ENCODE measurements at places on chromosomes 4 and X.

DNA sequence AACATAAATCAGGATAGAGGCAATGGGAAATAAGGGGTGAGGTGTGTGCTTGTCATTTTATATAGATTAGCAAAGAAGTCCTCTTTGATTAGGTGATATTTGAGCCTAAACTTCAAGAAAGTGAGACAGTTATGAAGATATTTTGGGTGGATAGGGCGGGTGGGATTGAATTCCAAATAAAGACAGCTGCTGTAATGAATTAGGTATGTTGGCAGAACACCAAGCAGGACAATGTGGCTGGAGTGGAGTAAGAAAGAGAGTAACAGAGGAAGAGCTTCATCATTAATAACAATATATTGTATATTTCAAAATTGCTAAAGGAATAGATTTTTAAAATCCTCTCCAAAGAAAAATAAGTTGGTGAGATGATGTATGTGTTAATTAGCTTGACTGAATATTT lies 91.0 kb upstream of the CENPE start:
- DNase-seq = no peak

GRCh38 chr4:26122690-26123089 lies 198.1 kb upstream of the RBPJ start:
- DNase-seq = no peak

GRCh38 chr4:87151730-87152129 lies 68.7 kb downstream of the KLHL8 start:
- DNase-seq = no peak

DNA sequence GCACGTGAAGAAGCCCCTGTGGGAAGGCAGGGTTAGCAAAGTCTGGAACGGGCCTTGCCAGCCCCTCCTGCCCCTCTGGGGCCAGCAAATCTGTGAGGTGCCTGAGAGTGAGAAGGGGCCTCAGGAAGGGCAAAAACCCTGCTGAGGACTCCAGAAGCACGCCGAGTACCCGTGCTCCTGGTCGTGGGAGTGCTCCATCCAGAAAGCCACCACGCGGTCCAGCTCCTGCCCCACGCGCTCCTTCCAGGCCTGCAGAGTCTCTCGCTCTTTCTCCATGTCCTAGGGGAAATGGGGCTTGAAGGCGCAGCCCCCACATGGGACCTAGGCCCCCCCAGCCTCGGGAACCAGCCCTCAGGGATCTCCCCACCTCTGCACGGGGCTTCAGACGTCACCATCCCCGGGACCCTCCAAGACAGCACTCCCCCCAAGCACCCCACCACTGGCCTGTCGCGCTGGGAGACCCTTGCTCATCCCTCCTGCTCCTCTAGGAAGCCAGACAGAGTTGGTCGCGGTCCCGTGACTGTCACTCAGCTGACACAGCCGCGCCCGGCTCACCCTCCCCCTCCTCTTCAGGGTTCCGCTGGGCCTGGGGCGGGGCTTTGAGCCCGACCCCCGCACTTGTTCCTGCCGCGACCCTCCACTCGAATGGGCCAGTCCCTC lies at the start of gene RENBP:
TSS of gene RENBP (minus strand) at position 504 of the 660 bp plus-strand sequence. CDS start at position 471, 33 bp downstream.
- no peak for DNase-seq

GRCh38 chr4:42554072-42554471 lies 102.8 kb downstream of the ATP8A1 start:
- DNase-seq = no peak

- DNase-seq = no peak
Observed at GRCh38 chr4:42914937-42915336, 22.4 kb downstream of the GRXCR1 start.

DNA sequence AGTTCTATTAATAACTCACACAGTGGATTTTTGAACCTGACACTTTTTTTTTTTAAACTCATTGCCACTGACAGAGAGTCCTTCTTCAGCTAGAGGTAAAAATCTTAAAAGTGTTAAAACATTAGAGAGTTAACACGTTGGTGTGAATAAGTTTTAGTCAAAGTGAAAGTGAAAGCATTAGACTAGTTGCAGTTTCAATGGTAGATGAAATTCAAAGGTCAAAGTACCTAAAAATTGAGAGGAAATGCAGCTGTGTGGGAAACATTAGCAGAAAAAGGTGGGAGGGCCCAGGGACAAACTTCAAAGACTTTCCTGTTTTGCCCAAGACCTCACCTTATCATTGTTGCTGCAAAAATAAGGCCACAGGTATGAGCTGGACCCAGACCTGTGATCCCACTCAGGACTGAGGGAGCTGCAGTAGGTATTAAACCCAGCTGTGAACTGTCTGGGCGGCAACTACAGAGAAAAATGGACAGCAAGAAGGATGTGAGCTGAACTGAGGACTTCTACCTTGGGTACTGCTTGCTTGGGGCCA lies 17.6 kb upstream of the GABRA4 start:
- DNase-seq = no peak

- DNase-seq = no peak
Observed at GRCh38 chr4:1451106-1451751, 45.0 kb upstream of the NKX1-1 start.

- DNase-seq = no peak
Observed at GRCh38 chr4:181792641-181793040, 450.6 kb upstream of the TENM3 start.

DNA sequence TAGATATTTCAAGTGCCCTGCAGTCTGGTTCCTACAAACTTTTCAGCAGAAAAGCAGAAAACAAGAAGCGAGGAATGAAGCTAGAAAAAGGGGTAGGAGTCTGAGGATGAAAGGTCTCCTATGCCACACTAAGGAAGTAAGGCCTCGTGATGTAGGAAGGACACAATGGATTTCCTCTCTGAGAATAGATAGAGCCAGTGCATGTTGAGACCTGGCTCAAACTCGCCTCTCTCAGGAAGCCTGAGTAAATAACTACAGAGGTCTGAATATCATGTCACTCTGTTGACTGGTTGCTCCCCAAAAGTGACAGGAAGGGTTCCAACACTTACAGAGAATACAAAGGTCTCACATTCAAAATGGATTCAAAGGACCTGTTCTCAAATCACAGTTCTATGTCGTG lies 93.3 kb downstream of the GRIA3 start:
- DNase-seq = no peak

DNA sequence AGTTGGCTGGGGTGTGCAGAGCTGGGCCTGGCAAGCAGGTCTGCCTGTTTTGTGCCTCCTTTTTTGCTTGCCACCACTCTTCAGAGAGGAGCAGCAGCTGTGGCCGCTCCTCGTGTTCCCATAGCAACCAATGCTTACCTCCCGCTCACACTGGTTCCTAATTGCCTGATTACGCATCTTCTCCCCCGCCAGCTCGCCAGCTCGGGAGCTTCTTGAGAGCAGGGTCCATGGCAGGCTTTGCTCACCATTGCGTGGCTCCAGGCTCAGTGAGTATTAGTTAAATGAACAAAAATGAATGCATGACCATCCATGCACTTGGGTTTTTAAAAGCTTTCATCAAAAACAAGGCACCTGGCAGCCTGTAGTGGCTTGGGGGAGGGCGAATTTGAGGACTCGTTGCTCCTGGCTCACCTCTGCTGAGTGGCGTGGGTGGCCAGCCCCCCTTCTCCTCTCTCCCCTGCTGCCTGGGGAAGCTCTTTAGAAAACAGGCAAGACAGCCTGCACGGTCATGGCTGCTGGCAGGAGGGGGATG lies 14.2 kb upstream of the PJA1 start:
- no peak for DNase-seq

DNA sequence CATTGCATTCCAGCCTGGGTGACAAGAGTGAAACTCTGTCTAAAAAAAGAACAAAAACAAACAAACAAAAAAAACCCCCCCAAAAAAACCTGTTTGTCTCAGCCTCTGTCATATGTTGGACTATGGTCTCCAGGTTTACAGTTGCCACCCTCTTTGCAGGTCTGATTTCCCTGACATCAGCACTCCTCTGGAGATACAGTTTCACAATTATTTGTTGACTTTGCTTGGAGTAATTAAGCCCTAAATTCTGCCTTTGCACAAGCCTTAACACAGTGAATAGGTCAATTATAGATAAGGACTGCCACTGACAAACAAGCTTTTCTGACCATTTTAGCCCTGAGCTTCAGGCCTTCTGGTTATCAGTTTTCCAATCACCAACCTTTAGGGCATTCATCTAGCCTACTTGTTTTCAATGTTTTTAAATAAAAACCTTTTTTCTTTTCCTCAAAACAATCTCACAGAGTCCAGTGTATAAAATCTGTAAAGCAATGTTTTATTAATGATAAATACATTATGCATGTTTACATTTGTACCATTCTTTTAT lies 20.4 kb upstream of the MAPK10 start:
- DNase-seq = no peak

DNA sequence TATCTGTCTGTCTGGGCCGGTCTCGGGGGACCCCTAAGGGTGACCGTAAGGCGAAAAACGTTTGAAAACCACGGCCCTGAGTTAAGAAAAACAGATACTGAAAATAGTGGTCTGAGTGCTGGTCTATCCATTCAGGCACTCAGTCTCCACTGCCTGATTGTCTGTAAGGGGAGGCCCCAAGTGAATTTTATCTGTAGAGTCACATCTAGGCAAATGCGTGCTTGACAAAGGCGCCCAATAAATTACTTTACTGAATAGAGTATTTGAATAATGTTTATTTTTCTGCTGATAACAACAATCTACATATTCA lies 465 bp downstream of the HNRNPH2 start:
- DNase-seq = no peak

DNA sequence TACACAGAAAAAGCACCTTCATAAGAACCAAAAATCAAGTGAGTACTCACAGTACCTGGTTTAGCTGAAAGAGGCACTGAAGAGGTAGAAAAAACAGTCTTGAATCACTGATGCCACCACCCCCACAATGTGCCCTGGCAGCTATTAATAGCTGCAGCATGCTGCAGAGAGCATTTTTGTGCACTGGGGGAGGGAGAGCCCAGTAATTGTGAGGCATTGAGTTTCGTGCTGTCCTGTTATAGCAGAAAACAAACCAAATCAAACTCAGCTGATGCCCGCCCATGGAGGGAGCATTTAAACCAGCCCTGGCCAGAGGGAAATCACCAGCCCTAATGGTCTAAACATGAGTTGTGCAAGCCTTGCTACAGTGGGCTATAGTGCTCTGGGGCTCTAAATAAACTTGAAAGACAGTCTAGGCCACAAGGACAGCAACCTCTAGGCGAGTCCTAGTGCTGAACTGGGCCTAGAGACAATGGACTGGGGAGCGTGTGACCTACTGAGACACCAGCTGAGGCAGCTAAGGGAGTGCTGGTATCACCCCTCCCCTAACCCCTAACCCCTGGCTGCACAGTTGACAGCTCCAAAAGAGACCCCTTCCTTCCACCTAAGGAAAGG lies 106.3 kb upstream of the TMLHE start:
- no peak for DNase-seq

DNA sequence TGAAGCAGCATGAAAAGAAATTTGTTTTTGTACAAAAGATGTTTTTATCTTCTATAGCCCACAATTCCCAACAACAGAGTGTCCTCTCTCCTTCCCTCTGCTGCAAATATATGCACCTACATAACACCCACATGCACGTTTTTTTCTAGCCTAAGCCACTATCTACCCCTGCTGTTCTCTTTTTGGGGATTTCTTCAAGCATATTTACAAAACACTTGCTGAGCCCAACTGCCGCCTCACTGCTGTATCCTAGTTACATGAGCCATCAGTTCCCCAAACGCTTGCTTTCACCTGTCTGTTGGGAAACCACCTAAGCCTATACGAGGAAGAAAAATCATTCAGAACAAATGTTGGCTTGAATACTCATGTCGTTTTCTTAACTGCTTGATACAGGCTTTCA lies 127.2 kb downstream of the CHRNA9 start:
- DNase-seq = no peak

DNA sequence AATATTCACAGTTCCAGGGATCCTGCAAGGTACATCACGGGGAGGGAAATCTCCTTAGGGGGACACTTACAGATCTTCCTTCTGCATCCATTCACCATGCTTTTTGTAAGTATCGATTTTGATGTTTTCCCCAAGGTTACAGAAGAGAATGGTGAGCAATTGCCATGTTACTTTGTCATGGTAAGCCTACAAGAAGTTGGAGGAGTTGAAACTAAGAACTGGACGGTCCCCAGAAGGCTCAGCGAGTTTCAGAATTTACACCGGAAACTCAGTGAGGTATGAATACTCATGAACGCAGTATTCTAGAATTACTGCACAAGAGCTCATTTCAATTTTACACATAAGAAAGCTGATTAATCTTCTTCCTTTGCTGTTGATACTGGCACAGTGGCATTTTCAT lies 53.9 kb downstream of the LRP2BP start:
- DNase-seq = no peak

- no peak for DNase-seq
Observed at GRCh38 chrX:115560978-115561604, at the start of gene PLS3. Gene PLS3, plus strand, starts transcription at chrX:115561174. Its CDS starts 49,077 bp downstream, at chrX:115610251.

GRCh38 chr4:69594382-69594781 lies 45.1 kb downstream of the UGT2A2 start:
- DNase-seq = no peak

DNA sequence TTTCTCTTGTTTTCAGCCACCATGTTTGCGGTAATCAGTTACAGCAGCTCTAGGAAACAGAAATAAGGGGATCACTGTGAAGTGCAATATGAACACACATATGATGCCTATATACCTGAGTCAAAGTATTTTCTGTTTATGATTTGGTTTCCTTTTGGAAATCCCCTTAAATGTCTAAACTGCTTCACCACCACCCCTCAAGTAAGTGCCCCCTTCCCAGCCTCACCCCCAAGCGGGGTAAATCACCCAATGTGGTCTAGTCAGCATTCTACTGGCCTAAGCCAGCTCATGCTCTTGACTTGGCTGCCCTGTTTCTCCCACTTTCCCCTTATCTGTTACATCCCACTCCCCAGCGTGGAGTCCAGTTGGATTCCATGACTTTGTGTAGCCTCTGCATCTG lies 176.5 kb downstream of the QDPR start:
- DNase-seq = no peak

DNA sequence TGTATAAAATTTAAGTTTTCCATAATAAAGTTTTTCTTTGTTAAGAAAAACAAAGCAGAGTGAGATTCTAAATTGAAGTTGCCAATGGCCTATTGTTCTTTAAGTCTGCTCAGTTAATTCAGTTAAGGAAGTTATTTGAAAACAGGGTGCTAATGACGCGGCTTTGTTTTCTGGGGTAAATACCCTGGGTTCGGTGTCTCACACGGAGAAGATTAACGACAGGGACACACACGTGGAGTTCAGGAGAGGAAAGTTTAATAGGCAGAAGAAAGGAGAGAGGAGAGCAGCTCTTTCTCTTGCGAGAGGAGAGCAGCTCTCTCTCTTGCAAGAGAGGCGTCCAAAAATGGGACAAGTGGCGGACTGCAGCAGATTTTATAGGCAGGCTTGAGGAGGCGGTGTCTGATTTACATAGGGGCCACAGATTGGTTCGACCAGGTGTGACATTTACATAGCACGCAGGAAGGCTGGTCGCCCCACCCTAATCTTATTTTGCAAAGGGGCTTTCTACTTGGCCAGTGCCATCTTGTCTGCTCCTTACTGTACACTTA lies 9.6 kb downstream of the CA5B start:
- DNase-seq = no peak

DNA sequence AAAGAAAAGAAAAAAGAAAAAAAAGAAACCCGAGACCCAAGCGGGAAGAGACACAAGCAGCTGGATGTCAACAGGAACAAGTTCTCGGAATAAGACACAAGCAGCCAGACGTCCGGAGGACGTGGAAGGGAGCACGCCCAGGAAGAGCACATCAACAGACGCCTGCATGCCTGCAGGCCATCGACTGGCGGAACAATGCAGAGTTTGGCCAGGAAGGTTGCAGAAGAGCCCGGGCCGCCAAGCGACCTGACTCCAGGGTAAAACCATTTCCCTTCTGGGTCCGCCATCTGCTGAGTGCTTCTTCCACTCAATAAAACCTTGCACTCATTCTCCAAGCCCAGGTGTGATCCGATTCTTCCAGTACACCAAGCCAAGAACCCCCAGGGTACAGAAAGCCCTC lies 95.6 kb upstream of the PRR32 start:
- DNase-seq = no peak

Measured in activated CD8-positive, alpha-beta memory T cell treated with anti-CD3 and anti-CD28 coated beads for 1 hour (primary cell).